Jurkat, Clone E6-1 (cell line): ENCODE measurements at places on chromosomes 11 and 22.

DNA sequence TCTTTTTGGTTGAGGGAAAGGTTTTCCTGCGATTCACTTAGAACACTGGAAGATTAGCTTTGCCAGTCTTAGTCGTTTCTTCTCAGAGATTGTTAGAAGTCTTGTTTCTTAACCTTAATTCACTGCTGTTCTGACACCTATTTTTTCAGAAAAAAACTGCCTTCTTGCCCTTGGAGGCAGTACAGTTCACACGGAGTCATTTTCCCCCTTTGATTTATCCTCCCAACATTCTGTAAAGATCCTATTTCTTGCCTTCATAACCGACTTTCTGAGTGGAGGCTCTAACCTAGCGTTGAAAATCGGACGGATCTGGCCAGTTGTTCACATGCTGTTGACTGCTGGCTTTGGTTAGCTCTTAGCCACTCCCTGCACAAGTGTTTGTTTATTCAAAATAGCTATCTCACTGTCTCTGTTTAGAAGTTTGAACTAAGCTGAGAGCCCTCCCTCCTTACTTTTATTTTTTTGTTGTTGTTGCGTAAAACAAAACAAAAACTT, 737 bp downstream of the BCL2L13 start:
- no peak for DNase-seq

DNA sequence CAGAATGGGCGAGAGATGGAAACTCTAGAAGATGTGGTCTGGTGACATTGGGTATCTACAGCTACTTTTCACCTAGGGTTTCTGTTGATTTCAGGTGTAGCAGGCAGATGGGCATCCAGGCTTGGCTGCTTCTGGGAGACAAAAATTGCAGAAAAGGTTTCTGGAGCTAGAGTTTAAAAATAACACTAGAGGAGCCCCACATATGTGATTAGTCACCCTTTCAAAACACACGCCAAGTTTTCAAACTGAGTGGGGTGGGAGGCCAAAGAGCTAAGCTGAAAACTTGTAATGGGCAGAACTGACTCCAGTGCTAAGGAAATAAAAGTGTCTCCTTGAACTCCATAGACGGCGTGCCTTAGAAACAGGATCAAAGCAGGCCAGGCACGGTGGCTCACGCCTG, 80.8 kb downstream of the GRK3 start:
- no peak for DNase-seq

DNA sequence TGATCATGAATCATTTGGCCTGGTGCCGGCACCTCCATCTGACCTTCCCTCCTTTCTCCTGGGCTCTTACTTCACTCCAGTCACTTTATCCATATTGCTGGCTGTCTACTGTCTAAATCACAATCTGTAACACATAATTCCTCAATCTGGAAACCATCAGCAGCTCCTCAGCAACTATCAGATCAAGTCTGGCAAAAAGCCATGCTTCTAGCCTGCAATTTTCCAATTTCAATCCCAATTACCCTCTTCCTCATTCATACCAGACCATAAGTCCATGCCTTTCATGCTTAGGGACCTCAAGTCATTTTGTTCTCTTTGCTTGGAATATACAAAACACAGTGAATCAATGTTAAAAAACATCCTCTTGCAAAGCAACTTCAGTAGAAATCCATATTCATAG, 882.8 kb upstream of the ANO3 start:
- no peak for DNase-seq

DNA sequence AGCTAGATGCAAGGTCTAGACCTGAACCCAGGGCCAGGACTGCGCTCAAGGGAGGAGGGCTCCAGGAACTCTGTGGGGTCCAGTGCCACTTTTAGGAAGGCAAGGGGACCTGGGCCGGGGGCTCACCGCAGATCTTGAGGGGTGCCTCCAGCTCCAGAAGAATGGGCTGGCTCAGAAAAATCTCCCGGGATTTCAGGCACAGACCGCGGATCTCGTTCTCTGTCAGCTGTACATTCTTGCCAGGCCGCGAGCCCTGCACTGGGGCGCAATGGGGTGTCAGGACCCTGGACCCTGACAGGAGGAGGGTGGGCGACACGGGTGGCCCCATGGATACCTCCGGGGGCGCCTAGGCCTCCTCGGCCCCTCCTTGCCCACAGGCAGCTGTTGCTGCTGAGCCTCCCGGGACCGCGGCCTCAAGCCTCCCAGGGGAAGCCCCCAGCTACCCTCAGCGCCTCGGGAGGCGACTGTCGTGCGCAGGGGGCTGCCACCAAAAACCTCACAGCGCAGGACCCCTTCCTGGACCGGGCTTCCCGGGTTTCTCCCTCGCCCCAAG, 640 bp downstream of the PPP1CA start:
- no peak for DNase-seq

GRCh38 chr11:9563196-9563730, 10.2 kb upstream of the WEE1 start:
- no peak for DNase-seq
